ENCODE measurements at places on chromosomes 3 and 15. TPM values are rescaled to one million over a fixed set of nuclear protein-coding genes. Genes with fewer than 3 reads are reported as not detected.

- H3K27me3 ChIP-seq: no peaks in the 10 kb centered on the region
- DNase-seq: no peak
- H3K27ac ChIP-seq: no peak overlapping the region
- H3K36me3 ChIP-seq: no peaks in the 10 kb centered on the region
- no peak overlapping the region for H3K4me3 ChIP-seq
- no peaks in the 10 kb centered on the region for H3K4me1 ChIP-seq
These were observed 3.0 kb upstream of the PIAS1 start for GRCh38 chr15:68051109-68051508.

DNA sequence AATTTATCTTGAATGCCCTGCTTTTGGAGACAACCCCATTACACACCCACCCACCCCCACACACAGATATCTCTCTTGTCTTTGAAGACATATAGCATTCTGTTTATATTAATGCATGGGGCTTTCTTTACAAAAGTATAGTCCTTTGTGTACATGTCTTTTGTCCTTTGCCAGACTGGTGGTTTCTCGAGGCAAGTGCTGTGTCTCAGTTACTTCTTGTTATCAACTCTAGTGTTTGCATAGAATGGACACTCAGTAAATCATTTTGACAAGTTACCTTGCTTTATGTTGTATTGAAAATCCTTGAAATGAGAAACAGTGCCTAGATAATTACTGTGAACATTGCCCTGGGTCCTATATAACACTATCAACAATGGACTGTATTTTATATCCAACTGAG, 33.9 kb downstream of the KBTBD8 start:
- no peaks in the 10 kb centered on the region for H3K4me1 ChIP-seq
- no peak for DNase-seq
- H3K36me3 ChIP-seq: no peaks in the 10 kb centered on the region
- no peak overlapping the region for H3K27ac ChIP-seq
- H3K4me3 ChIP-seq: no peak overlapping the region

DNA sequence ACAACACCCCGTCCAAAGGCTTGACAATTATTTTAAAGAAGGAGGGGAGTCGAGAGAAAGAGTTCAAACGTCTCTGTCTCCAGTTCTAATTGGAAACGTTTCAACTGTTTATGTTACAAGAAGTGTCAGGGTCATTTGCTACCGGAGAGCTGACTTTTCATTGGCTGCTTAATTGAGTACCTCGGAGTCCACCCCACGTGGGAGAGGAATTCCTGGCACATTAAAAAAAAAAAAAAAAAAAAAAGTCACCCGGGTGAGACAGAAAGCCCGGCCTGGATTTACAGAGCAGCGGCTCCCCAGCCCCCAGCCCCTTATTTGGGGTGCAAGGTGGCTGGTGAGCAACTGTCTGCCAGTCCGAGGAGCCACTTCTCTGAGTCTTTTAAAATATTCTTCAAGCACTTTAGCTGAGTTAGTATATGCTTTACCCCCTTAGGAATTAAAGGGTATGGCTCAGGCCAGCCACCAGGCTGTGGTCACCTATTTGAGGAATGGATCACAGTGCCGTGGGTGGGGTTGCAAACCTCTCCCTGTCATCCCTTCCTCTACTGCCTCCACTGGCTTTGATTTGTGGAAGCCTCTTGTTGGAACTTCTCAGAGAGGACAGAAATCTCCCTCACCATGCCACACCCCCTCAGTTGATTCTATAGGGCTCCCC, 3.9 kb upstream of the TLE3 start:
- peaks cover 13% of the 10 kb centered on the region for H3K4me1 ChIP-seq
- peak overlapping the region; percentile 46 for H3K4me3 ChIP-seq
- no peaks in the 10 kb centered on the region for H3K36me3 ChIP-seq
- peak; percentile 98 for DNase-seq
- peak overlapping the region; percentile 55 for H3K27ac ChIP-seq

DNA sequence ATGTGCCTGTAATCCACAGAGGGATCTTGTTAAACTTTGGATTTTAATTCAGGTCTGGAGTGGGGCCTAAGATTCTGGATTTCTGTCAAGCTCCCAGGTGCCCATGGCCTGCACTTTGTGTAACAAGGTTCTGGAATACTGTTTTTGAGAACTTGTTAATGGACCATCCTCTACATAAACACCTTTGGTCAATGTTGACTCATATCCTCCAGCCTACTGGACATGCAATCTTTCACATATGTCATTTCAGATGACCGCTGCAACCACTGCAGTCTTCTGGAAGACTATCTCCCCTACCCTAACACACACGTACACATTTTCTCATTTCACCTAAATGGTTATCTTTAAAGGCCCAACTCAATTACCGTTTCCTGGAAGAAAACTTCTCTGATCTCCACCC, 302.1 kb upstream of the TPRG1 start:
- H3K4me1 ChIP-seq: no peaks in the 10 kb centered on the region
- no peak overlapping the region for H3K4me3 ChIP-seq
- H3K27me3 ChIP-seq: no peaks in the 10 kb centered on the region

CNTN3 gene
- 3.8 TPM for total RNA-seq

Data from kidney (tissue), 22 donors.